ENCODE measurements at places on chromosomes 1 and 21. TPM values are rescaled to one million over a fixed set of nuclear protein-coding genes. Genes with fewer than 3 reads are reported as not detected.

Gene CACNA1S
- not detected for total RNA-seq

Gene MAP3K21
- 0.39 TPM for total RNA-seq

Gene PTAFR
- 0.05 TPM for total RNA-seq

Gene VN1R5
- total RNA-seq: not detected

Gene NTNG1
- 0.94 TPM for total RNA-seq

Data from mammary microvascular endothelial cell (primary cell).